ENCODE measurements at places on chromosomes 11 and 22. TPM values are rescaled to one million over a fixed set of nuclear protein-coding genes. Genes with fewer than 3 reads are reported as not detected.

The OR6T1 gene
- total RNA-seq = not detected

The DCPS gene
- 20.2 TPM for total RNA-seq

DNA sequence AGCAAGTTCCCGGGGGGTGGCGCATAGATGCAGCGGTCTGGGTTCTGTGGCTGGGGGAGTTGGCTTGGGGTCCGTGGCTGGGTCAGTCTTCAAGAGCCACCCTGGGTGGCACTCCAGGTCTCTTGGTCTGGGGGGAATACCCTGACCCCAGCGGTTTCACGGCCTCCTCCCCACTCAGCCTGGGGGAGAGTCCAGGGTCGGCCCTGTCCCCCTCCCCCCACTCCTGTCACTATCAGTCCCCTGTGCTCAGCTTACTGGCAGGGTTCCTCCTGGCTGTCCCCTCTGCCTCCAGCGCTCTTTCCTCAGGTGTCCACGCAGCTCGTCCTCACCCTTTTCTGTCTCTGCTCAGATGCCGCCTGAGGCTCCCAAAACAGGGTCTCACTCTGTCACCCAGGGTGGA is 68.5 kb upstream of the PARVG start:
- DNase-seq = no peak
- H3K36me3 ChIP-seq = no peaks in the 10 kb centered on the region
- H3K27me3 ChIP-seq = no peaks in the 10 kb centered on the region
- H3K4me1 ChIP-seq = no peaks in the 10 kb centered on the region
- H3K4me3 ChIP-seq = no peak overlapping the region

DNA sequence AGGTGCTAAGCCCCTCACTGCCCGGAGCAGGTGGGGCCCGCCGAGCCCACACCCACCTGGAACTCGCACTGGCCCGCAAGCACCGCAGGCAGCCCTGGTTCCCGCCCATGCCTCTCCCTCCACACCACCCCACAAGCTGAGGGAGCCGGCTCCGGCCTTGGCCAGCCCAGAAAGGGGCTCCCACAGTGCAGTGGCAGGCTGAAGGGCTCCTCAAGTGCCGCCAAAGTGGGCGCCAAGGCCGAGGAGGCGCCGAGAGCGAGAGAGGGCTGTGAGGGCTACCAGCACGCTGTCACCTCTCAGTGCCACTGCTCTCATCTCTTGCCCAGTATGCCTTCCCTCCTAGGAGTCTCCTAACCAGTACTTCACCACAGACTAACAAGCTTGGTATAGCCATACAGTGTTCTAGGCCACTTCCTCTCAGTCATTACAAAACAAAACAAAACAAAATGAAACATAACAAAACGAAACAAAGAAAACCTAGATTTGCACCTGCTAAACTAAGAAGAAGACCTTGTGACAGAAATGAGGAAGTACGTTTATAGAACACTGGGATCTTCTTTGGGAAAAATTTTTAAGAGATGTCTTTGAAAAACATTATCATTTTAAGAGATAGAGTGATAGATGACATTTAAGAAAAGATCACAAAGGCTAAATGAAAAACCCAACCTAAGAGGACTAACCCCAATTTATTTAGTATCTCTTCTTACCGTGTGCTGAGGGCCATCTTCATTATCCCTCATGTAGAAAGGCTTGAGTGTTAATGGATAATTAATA is 47.7 kb upstream of the GAB2 start:
- H3K27ac ChIP-seq = peak overlapping the region; percentile 55
- peak; percentile 60 for DNase-seq
- no peaks in the 10 kb centered on the region for H3K36me3 ChIP-seq
- peak overlapping the region; percentile 13 for H3K4me3 ChIP-seq
- no peaks in the 10 kb centered on the region for H3K27me3 ChIP-seq

DNA sequence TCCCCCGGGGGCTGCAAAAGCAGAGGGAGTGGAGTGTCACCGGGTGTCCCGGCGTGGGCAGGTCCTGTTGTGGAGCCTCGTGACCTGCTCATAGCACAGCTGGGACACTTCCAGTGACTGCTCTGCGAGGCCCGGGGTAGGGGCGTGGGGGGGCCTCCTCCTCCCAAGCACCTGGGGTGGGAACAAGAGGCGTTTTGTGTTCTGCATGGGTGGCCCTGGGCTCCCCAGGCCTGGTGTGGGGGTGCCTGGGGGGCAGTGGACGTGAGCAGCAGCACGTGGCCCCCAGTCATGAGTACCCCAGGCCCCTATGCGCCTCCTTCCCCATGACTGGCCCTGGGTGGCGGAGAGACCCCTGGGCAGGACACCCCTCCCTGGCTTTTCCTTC is 104.7 kb downstream of the KCNQ1 start:
- no peak for DNase-seq
- H3K27ac ChIP-seq = no peak overlapping the region
- H3K4me3 ChIP-seq = no peak overlapping the region
- no peaks in the 10 kb centered on the region for H3K27me3 ChIP-seq

The EIF4G2 gene
- total RNA-seq = 659 TPM

DNA sequence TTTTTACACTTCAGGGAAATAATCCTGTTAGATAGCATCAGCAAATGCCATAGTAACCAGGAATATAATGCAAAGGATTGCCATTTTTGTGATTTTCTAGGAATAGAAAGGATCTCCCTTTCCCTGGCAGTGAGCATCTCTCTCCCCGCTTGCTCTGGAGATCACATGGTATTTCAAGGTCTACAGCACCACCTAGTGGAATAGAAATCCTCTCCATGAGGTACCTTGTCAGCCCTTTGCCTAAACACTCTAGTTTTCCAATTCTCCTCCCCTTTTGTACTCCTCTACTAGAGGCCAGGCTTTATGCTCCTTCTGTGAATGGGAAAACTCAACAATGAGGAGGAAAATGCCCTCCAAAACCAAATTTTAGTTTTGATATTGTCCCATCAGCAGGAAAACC is 78.4 kb downstream of the XRRA1 start:
- H3K4me3 ChIP-seq = no peak overlapping the region
- no peaks in the 10 kb centered on the region for H3K27me3 ChIP-seq
- H3K4me1 ChIP-seq = no peaks in the 10 kb centered on the region
- no peak overlapping the region for H3K27ac ChIP-seq
- no peak for DNase-seq

Measured in CD4-positive, alpha-beta memory T cell (primary cell).